ENCODE measurements at places on chromosomes 7 and 10. TPM values are rescaled to one million over a fixed set of nuclear protein-coding genes. Genes with fewer than 3 reads are reported as not detected.

CDC14C gene
- not detected for total RNA-seq

ITIH5 gene
- total RNA-seq, result 28.4 TPM

PPP1R17 gene
- total RNA-seq, result not detected

ZNF467 gene
- total RNA-seq, result 3.6 TPM

NUDT1 gene
- total RNA-seq, result 18.8 TPM

SPRN gene
- 0.89 TPM for total RNA-seq

PIP gene
- total RNA-seq, result not detected

EBLN1 gene
- total RNA-seq, result not detected

CYP2C19 gene
- 0.69 TPM for total RNA-seq

DNA sequence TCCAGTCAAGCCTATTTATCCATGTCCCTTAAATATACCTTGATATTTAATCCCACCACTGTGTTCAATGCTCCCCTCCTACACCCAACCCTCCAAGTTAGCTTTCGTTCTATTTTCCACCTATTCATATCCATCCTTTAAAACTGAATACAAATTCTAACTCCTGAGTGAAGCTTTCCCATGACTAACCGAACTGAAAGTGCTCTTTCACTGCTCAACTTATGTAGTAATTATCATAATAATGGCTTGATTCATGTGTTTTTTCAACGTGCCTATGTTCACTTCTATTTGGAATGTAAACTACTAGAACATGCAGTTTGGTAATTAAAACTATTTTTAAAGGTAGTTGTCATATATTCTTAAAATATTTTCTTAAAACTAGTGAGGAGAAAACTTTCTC, 58.0 kb downstream of the NDUFB2 start:
- no peak for DNase-seq

GRCh38 chr7:98831641-98832221, 38.1 kb downstream of the TMEM130 start:
- DNase-seq, result no peak

GRCh38 chr10:114026189-114027040, 17.3 kb upstream of the ADRB1 start:
- no peak for DNase-seq

- DNase-seq, result no peak
Measured at GRCh38 chr10:121609426-121610380, 11.5 kb upstream of the FGFR2 start.

- DNase-seq, result no peak
Measured at GRCh38 chr10:110724937-110725336, 80.8 kb downstream of the RBM20 start.

- no peak for DNase-seq
Measured at GRCh38 chr7:26105236-26105635, 46.8 kb upstream of the NFE2L3 start.

GRCh38 chr7:124762611-124763143, 2.9 kb downstream of the GPR37 start:
- DNase-seq, result no peak

- DNase-seq, result peak; percentile 73
Measured at GRCh38 chr7:81211204-81211933, 292.5 kb upstream of the SEMA3C start.

DNA sequence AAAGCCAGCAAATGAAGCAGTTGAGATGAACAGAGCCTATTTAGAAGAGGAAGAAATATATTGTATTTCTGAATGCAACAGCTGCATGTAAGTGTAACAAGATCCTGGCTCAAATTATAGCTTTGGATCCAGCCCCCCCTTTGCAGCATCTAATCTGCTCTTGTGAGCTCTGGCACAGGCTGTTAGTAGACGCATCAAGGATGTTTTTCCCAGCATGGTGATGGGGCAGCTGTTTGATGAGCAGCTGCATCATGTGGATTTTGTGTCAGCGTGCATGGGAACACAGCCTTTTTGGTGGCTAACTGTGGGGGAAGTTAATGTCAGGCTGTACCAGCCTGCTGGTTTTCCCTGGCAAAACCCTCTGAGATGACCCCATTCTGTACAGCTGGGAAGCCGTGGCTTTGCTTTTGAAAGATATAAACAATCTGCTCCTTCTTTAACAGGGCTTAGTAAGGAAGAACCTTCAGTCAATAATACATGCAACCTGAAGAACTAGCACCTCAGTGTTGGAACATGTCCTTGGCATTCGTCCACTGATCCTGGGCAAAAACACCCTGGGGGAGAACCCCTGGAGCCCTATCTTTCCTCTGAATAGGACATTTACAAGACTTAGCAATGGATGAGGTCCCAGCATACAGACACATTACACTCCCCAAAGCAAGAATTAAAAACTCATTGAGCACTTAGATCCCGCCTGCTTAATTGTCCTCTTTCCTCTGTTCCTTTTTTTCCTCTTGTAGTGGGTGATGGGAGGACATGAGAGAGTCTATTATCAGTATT, 70.6 kb downstream of the NPS start:
- DNase-seq, result peak; percentile 2

GRCh38 chr7:4765776-4766490, 9.5 kb upstream of the AP5Z1 start:
- DNase-seq, result no peak

GRCh38 chr7:37109016-37109683, 339.5 kb downstream of the ELMO1 start:
- DNase-seq, result no peak

- DNase-seq, result no peak
Measured at GRCh38 chr10:16505161-16505560, 16.5 kb downstream of the C1QL3 start.

GRCh38 chr7:24713850-24714675, 43.2 kb downstream of the GSDME start:
- DNase-seq, result no peak

GRCh38 chr10:26540601-26541000, 102.5 kb downstream of the APBB1IP start:
- DNase-seq, result no peak

GRCh38 chr10:86671419-86671818, 3.1 kb downstream of the LDB3 start:
- no peak for DNase-seq

DNA sequence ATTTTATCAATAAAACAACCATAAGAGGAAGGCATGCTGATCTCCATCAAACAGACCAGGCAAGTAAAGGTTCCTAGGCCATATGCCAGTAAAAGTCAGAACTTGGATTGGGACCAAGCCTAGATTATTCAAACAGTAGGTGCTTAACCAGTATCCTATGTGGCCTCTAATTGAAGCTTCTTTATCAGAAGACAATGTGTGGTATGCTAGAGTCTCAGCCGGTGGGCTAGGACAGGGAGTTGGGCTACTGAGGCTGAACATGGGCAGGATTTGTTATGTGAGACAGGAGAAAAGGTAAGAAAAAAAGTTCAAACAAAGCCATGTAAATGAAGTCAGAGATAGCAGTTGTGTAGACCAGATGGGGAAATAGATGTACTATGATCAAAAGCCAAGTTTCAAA, 413.7 kb upstream of the GHITM start:
- DNase-seq, result no peak

GRCh38 chr7:132613737-132614136, 37.5 kb upstream of the PLXNA4 start:
- DNase-seq, result no peak

DNA sequence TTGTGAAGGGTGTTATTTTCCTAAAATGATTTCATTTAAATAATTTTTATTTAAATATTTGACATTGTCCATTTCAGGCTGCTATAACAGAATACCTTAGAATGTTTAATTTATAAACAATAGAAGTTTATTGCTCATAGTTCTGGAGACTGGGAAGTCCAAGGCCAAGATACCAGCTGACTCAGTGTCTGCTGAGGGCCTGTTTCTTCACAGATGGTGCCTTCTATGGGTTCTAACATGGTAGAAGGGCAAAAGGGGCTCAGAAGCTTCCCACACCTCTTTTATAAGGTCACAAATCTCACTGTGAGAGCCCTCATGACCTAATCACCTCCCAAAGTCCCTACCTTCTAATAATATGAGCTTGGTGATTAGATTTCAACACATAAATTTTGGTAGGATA, 50.7 kb downstream of the MTURN start:
- no peak for DNase-seq

DNA sequence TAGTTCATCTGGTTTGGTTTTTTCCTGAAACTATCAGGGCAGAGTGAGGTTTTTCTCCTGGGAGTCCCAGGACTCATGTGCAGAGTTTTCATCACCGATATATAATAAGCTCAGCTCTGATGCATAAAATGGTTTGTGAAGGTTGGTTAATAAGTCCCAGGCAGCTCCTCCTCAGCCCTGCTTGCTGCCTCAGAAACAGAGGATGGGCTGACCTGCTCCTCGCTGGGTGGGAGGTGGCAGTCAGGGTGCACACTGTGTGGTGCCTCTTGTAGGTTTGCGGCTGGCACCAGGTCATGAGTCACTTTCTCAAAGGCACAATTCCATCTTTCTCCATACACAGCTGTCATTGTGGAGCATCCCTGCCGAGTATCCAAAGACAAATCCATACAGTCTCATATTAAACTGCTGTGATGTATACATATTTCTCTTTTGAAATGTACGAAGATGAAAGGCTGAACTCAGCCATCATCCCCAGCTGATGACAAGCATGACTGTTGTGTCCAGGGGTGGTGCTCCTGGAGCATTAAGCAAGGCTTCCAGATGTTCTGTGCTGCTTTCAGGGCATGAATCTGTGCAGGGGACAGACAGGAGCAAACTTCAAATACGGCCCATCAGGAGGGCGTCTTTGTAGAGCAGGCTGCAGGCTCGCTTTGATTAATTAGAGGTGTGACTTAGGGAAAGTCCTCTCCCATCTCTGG, 125.7 kb upstream of the NPS start:
- DNase-seq, result no peak

DNA sequence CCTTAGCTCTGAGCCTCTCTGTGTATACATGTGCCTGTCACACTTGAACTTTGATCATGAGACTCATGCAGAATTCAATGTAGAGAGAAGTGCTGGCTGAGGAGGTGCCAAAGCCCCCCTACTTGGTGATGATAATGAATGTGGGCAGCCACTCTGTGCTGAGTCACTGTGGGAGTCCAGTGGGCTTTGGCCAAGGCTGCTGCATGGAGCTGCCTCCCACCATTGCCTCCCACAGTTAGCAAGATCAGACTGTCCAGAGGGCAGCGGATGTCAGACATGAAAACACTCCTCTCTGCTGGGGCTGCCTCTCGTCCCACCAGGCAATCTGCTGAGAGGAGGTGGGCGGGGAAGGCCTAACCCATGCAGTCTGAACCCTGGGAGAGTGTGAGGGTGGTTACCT, 180.3 kb downstream of the SH2D4B start:
- DNase-seq, result no peak

Measured in skin of body (tissue), 3 donors.